H7 (cell line): ENCODE measurements at places on chromosomes 6 and 20.

DNA sequence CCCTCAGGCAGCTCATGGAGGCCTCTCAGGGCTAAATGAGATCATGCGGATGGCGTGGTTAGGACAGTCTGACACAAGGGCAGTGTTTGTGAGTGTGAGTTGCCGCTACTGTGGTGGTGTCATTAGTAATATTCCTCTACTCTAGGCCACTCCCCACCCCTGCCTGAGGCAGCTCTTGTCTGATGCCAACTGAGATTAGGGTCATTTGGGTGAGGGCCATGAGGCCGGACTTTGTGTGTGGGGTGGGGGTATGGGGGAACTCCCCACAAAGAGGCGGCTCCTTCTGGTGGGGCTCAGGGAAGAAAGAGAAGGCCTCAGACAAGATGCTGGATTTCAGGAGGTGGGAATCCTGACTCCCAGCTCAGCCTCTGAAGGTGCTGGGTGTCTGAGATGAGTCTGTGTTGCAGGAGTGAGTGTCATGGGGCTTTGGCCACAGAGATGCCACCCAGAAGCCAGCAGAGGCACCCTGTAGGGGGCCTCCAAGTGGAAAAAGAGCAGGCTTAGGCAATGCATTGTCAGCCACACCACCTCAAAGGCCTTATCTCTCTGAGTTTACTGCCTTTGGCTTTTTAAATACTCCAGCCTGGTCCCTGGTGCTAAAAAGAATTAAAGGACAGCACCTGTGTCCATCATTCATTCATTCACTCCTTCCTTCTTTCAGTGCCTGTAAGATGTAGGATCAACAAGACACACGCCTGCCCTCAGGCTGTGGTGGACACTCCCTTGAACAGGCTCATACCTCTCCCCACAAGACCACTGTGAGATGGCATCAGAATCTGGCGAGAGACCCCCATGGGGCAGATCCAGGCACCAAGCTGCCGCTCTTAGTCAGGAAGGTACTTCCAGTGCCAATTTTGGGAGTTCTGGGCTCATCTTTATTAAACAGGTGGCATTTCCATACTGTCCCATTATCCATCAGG is 175.2 kb downstream of the MRPL14 start:
- peak; percentile 8 for DNase-seq

GRCh38 chr6:155599561-155599960 is 143.9 kb upstream of the NOX3 start:
- peak; percentile 10 for DNase-seq

- DNase-seq = no peak
Observed at GRCh38 chr6:24753545-24753944, 21.2 kb upstream of the GMNN start.

- no peak for DNase-seq
Observed at GRCh38 chr20:37905671-37906613, 3.0 kb downstream of the VSTM2L start.

- DNase-seq = no peak
Observed at GRCh38 chr6:40724886-40725285, 137.7 kb upstream of the LRFN2 start.

- no peak for DNase-seq
Observed at GRCh38 chr6:117206522-117206921, 58.8 kb upstream of the VGLL2 start.

DNA sequence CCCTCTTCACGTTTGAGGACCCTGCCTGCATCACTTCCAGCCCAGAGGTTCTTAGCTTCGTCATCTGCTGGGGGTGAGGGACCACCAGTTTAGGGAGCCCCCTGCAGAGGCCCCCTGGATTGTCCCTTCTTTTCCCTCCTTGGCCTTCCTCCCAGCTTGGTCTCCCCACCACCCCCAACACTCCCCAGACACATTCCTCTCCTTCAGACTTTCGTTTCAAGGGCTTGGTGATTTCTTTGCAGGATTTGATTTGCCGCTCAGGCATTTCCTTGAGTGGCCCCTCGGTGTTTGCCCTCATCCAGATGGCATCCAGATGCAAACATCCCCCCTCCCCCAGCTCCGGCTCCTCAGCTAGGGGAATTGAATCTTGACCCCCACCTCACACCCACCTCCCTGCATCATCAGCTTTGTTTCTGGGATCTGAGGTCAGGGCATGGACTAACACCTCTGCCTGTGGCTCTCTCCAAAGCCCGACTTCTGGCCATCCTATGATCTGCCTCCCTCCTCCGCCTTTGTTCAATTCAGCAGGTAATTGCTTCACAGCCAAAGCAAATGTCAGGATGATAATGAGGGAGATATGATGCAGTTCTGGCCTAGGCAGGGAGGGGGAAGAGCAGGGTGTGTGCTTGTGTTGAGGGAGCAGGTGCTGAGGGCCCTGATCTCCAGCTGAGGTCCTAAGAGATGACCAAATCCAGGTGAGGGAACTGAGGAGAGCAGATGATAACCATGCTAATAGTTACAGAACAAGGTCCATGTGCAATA is 141.5 kb downstream of the VEGFA start:
- peak; percentile 49 for DNase-seq

DNA sequence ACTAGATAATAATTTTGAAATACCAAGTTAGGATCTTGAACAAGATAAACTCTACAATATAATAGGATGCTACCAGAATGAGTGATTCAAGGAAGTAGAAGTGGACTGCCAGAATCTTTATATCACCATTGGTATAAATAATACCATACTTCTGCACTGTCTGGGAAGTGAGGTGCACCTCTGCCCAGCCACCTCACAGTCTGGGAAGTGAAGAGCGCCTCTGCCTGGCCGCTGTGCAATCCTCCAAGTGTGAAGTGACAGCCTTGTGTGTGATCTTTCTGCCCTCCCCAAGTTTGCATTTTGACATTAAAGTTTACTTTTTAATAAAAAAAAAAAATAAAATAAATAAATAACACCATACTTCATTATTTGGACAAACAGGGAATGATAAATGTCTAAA is 18.8 kb downstream of the LATS1 start:
- no peak for DNase-seq

DNA sequence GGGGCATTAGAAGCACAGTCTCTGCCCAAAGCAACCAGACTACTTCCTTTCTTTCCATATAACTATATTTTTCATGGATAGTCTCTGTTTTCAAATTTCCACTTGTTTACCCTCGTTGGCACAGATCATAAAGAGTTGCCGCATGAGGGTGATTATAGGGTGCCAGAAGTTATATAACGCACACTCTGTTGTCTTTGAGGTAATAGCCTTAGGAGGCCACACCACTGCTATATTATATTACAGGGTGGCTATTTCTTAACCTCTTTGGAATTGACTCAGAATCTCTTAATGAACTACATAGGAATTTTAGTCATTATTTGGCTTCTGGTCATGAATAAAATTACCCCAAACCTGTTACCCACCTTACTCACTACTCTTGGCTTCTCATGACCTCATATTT is 43.7 kb downstream of the KCNQ5 start:
- no peak for DNase-seq

GRCh38 chr6:67802771-67803170 is 832.3 kb upstream of the ADGRB3 start:
- DNase-seq = no peak

DNA sequence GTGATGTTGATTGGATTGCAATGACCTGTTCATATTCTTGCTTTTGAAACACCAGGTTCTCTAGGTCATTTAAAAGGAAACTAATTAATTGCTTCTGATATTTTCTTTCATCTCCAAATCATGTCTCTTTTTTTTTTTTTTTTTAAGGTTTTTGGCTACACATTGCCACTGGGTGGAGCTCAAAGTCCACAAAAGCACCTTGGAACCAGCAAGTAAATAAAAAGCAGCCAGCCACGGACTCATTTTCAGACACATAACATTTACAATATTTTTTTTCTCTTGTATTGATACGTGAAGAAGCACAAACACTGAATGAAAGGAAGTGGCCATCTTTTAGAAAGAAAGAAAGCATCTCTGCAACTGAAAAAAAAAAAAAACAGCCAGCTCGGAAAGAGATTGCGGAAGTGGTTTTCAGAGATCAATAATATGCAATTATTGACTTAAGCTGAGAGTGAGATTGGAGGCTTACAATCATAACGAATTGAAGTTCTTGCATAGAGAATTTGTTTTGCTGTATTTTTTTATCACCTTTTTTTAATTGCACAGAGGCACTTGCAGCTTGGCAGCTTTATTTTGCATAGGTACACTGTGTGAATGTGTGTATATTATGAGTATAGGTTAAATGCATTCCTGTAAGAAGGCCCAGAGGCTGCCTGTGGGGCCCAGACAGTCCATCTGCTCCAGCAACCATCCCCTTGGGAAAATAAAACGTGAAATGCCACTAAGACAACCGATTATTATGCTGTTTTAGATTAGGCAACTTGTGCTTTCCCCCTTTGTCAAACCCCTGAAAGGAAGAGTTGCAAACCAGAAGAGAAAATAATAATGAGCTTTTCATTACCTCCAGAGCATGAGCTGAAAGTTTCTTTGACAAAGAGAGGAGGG is 28.2 kb downstream of the CGA start:
- peak; percentile 47 for DNase-seq

DNA sequence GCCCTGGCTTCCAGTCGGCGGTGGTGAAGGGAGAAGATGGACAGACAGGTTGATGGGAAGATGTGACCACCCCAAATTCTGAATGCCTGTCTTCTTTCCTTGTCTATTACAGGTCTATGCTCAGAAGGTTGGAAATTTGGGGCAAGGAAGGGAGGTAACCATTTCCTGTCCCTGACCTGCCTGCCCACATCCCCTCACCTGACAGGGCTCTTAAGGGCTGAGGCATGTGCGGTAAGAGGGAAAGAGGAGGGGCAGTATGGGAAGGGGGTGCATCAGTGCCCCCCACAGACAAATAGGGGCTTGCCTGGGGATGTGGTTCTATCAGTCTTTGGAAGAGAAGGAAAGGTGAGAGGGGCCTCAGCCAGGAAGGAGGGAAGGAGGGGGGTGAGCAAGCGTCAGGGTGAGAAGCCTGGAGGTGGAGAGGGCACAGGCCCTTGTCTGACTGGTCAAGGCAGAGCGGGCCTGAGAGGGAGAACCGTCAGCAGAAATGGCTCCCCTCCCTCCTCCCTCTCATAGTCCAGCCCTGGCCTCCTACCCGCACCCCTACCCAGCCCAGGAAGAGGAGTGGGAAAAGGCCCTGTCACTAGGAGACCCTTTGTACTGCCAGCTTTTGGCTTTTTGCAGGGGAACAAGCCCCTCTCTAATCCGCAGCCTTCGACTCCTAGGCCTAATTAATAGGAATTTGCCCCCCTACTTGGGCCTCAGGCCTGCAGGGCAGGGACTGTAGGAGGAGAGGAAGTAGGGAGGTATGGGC is 104.4 kb upstream of the FOXP4 start:
- DNase-seq = no peak

DNA sequence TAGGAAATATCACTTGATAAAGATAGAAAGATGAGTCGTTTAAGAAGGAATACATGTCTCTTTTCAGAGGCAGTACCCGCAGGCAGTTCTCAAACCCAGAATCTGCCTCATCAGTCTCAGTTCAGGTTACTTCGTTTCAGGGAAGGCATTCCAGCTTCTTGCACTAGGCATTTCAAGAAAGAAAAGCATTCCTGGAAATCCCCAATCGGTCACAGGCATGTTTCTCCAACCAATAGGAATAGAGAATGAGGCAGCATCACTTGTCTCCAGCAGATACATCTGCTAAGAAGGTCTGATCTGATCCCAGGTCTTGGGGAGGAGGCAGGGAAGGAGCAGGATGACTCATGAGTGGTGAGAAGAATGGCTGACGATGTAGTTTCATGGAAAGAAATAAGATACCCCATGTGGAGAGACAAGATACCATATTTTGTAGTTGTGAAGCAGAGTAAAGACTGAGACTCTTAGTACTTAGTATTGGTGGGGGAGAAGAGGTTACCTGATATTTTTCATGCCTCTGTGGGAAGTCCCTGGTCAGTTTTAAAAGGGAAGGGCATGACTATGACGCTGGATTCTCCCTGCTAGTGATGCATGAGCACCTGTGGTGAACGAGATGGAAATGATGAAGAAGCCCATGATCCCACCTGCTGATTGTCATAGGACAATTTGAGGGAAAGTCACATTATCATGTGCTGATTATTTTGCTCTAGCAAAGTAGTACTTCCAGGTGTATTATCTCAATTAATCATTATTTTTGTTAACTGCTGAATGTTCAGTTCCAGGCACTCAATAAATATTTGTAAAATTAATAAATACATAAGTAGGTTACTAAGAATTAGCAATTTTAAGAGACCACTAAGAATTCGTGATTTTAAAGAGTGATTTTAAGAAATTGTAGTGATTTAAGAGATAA is 20.3 kb upstream of the HLA-DRB1 start:
- DNase-seq = peak; percentile 59

DNA sequence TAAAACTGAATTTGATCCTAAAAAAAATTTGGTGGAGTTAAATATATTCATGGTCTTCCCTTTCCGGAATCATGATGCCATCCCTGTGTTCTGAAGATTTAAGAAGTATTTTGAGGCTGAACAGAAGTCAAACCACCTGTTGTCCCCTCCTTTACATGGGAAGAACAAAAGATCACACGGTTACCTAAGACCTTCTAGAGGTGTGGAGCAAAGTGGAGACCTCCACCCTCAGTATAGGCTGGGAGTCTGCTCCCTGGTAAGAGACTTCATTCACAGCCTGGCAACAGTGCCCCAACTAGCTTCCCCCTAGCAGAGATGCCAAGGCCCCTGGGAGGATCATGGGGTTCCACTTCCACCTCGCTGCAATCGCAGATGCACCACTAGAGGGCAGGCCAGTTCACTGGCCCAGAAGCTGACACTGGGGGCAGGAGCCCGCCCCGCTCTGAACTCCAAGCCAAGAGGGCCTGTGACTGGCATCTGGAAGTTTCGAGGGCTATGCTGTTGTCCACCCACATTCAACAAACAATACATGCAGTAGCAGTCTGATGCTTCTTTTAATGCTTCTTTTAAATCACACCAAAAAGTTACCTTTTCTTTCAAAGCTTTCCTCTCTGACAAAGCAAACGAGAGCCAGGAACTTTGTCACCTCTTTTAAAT is 19.5 kb upstream of the UBE2J1 start:
- peak; percentile 69 for DNase-seq

- DNase-seq = no peak
Observed at GRCh38 chr6:51062166-51062722, 243.6 kb downstream of the TFAP2B start.

DNA sequence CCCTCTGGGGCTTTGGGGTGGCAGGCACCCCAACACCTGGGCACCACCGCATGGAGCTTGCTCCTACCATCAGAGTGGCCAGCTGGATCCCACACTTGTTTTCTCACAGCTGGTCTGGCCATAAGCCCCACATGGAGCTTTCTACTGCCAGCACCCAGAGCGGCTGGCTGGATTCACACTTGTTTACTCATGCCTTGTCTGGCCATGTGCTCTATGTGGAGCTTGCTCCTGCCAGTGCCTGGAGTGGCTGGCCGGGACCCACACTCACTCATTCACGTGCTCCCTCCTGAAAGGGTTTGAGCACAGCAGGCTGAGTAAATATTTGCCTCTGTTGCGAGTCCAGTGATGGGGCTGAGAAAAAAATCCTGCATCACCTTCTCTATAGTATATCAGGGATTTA is 487.0 kb downstream of the CD109 start:
- DNase-seq = no peak

- peak; percentile 29 for DNase-seq
Observed at GRCh38 chr6:131955876-131956275, 4.7 kb upstream of the CCN2 start.

DNA sequence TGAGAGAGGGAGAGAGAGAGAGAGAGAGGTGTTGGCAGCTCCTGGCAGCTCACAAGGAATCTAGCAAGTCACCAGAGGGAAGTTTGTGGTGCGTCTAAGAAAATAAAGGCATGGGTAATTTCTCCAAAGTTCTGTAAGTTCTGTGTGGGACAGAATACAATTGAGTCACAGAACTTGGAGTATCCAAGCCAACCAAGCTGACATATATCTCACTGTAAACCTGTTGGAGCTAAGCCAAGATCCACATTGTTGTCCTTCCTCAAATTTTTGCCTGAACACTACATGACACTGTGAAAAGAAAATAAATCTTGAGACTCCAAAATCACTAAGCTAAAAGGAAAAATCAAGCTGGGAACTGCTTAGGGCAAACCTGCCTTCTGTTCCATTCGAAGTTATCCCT is 436.7 kb downstream of the MEI4 start:
- no peak for DNase-seq
